ENCODE measurements at places on chromosomes 11 and 22. TPM values are rescaled to one million over a fixed set of nuclear protein-coding genes. Genes with fewer than 3 reads are reported as not detected.

The HBG1 gene
- not detected for total RNA-seq

The CTTN gene
- 270 TPM for total RNA-seq

The GATD1 gene
- total RNA-seq = 34.0 TPM

The AMPD3 gene
- total RNA-seq = 2.1 TPM

The CHRNA10 gene
- 0.73 TPM for total RNA-seq

Data from melanocyte of skin (primary cell).